T1000 (cell line): ENCODE measurements at places on chromosomes 5 and 9.

GRCh38 chr5:176817841-176818377 lies 7.5 kb downstream of the UNC5A start:
- no peak for DNase-seq

GRCh38 chr9:128456613-128457061 lies 831 bp downstream of the ODF2 start:
- peak; percentile 58 for DNase-seq

DNA sequence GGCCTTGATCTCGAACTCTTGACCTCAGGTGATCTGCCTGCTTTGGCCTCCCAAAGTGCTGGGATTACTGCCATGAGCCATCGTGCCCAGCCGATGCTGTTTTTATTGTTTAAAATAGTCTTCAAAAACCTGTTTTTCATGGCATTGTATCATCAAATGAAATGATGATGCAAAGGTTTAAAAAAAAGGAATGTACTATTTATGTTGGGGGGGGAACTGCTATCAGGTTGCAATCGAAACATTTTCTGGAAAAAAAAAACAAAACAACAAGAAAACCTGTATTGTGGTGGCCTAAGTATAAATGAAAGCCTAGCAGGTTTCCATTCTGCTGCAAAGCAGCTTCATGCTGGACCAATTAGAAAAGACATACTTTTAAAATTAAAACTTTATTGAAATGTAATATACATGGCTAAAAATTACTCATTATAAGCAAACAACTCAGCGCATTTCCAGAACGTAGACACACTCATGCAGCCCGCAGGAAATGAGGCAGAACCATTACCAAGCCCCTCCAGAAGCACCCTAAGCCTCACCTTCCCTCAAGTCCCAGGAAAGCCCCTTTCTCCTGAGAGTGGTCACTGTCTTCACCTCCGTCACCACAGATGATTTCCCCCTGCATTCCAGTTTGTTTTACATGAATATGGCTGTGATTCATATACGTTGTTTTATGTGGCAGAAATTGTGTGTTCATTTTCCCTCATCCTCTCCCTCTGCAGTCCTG lies 19.0 kb downstream of the GPR107 start:
- DNase-seq, result no peak

GRCh38 chr5:118873417-118873816 lies 114.9 kb downstream of the DTWD2 start:
- DNase-seq, result no peak

- no peak for DNase-seq
Measured at GRCh38 chr5:113203916-113204315, 227.3 kb downstream of the DCP2 start.

- no peak for DNase-seq
Measured at GRCh38 chr5:137192293-137192743, 306.8 kb downstream of the SPOCK1 start.

GRCh38 chr5:168159425-168159824 lies 132.0 kb upstream of the WWC1 start:
- DNase-seq, result no peak

GRCh38 chr9:77965445-77966123 lies 66.0 kb downstream of the GNAQ start:
- DNase-seq, result no peak

- no peak for DNase-seq
Measured at GRCh38 chr9:4530375-4530774, 40.1 kb downstream of the SLC1A1 start.

DNA sequence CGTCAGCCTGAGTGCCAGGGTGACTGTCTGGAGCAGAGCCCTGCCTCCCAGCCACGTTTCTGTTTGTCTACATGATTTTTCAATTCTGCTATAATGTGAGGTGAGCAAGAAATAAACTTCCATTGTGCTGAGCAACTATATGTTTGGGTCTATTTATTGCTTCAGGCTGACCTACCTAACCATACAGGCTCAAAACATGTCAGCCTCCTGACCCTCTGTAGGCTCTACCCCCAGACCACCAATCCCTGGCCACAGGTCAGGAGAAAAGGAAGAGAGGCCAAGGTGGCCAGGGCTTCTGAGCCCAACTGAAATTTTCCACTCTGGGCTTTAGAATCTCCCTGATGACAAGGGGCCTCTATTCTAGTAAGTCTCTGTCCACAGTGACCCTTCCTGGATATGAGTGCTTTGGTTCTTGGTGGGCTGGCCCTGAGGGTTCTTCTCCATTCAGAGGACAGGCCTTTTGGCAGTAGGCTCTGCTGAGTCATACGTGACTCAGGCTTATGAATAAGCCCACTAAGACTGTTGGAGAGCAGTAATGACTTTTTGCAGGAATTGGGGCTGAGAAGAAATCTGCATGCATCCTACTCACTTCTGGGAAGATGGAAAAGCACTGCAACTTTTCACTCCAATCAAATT lies 117.2 kb upstream of the TBCA start:
- DNase-seq, result peak; percentile 78

GRCh38 chr5:72694856-72695255 lies 121.6 kb upstream of the TNPO1 start:
- DNase-seq, result no peak

DNA sequence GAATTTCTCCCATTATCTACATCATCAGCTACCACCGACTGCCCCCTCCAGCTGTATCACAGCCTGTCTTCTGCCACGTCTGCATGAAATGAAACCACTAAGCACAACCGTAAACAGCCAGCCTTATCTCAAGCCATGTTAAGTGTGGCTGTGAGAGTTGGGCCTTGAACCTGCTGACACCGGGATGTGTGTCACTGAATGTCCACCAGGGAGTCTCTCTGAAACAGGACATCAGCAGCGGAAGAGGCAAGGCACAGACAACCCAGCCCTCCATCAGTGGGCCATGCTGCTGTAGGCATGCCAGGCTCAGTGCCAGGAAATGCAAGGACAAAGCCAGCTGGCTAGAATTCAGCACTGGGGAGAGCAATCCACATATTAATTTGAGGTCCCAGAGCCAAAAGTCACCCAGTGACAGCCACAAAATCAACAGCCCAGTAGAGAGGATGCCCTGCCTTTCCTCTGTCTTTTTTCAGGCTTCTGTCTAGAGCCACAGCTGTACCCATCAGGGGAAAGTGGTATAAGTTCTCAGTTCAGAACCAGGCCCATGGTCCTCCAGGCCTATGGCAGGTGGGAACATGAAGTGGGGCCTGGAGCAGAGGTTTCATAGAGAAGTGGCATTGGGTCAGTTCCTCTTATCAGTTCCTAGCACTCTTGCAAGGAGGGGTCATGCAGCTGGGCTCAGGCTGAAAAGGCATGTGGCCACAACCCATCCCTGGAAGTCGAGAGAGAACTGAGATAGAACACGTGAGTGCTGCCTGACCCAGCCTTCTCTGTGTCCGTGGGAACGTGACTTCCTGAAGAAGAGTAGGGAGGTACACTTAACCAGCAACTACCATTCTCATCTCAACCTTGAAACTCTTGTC lies 199.4 kb downstream of the ESM1 start:
- DNase-seq, result no peak

GRCh38 chr9:110835859-110836271 lies 167.3 kb downstream of the MUSK start:
- no peak for DNase-seq

GRCh38 chr9:120918931-120919842 lies 7.4 kb downstream of the TRAF1 start:
- DNase-seq, result no peak

DNA sequence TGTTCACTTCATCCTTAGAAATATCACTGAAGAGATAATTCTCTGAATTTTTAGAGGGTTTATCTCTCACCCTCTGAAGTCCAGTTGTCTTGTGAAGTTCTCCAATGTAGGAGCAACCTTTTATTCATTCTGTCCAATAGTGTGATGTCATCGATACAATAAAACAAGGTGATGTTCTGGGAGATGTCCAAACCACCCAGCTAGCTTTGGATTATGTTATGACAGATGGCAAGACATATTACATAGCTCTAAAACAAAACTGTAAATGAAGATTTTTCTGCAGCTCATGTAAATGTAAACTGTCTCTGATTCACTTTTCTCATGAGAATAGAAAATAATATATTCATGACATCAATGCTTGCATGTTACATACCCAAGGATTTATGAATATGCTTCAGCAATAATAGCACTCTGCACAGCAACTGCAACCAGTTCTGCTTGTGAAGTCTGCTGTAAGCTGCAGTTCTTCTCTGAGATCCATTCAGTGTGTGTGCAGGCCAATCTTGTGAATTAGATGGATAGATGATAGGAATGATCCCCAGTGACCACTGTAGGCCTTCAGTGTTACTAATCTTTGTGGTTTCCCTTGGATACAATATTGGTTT lies 172.6 kb upstream of the CDH12 start:
- DNase-seq, result no peak

GRCh38 chr9:120742951-120743416 lies 28.7 kb upstream of the MEGF9 start:
- no peak for DNase-seq

DNA sequence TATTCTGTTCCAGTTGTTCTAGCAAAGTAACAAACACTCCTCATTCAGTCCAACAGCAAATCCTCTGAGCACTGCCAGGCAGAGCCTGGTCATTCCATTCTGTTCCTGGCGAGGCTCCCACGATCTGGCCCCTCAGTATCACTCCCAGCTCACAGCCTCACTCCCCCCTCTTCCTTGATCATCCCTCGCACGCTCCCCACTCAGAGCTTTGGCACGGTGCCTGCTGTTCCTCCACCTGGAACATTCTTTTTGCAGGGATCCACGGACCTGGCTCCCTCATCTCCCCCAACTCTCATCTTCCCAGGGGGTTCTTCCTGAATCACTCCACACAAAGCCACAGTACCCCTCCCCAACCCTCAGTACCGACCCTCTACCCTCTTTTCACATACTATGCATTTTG lies 192.3 kb downstream of the ATPSCKMT start:
- DNase-seq, result no peak

- peak; percentile 73 for DNase-seq
Measured at GRCh38 chr5:10555277-10555684, 8.6 kb upstream of the ANKRD33B start.

- no peak for DNase-seq
Measured at GRCh38 chr9:136671646-136672430, 9.1 kb downstream of the EGFL7 start.

GRCh38 chr5:153275695-153276094 lies 214.8 kb upstream of the GRIA1 start:
- no peak for DNase-seq

DNA sequence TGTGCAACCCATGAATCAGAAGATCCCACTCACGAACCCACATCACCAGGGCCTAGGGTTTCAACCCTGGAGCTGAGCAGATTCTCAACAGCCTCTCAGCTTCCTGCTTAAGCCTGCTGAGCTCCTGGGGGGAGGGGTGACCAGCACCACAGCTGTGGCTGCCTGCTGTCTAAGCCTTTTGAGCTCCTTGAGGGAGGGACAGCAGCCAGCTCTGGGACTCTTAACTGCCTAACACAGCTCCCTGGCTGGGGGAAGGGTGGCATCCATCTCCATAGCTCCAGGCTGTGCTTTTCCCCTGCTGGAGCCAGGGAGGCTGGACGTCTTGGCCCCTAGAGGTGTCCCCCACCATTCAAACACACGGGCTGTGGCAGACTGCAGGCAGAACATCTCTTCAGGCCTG lies 250.3 kb downstream of the DMAC1 start:
- DNase-seq, result no peak

DNA sequence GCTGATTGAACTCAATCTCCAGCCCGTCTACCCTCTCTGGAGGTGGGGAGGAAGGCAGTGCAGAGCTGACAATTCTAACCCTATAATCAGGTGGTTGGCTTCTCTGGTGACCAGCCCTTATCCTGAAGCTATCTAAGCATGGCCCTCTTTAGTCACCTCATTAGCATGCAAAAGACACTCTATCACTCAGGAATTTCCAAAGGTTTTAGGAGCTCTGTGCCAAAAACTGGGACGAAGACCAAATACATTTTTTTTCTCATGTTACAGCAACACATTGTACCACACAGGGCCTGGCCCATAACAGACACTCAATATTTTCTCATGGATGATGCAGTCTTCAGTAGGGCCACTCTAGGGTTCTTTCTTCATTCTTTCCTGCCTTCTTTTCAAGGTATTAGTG lies 118.8 kb upstream of the VLDLR start:
- DNase-seq, result no peak

- DNase-seq, result no peak
Measured at GRCh38 chr5:132461569-132462070, 29.0 kb downstream of the IRF1 start.

- no peak for DNase-seq
Measured at GRCh38 chr9:74960561-74960960, 7.8 kb upstream of the C9orf40 start.

GRCh38 chr9:5265939-5266338 lies 34.7 kb downstream of the INSL4 start:
- no peak for DNase-seq

GRCh38 chr9:137945581-137945980 lies 68.0 kb downstream of the CACNA1B start:
- DNase-seq, result no peak

DNA sequence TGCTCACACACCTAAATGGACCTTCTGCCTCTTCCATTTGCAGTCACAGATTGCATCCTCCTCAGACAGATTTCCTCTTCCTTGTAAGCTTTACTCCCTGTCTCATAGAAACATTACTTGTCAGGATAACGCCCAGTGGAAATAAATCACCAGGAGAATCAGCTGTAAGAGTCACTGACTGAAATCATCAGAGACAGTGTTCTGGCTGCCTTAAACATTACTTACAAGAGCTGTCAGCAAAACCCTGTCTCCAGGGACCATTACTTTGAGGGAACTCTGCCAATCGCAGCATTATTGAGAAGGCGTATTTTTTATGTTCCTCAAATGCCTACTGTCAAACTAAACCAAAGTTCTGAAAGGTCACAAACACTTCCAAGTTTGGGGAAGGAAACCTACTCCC lies 5.9 kb downstream of the DPYSL3 start:
- peak; percentile 5 for DNase-seq

GRCh38 chr5:116453988-116454411 lies 120.6 kb downstream of the SEMA6A start:
- DNase-seq, result no peak

- no peak for DNase-seq
Measured at GRCh38 chr5:151496041-151496484, 48.7 kb downstream of the SLC36A1 start.

DNA sequence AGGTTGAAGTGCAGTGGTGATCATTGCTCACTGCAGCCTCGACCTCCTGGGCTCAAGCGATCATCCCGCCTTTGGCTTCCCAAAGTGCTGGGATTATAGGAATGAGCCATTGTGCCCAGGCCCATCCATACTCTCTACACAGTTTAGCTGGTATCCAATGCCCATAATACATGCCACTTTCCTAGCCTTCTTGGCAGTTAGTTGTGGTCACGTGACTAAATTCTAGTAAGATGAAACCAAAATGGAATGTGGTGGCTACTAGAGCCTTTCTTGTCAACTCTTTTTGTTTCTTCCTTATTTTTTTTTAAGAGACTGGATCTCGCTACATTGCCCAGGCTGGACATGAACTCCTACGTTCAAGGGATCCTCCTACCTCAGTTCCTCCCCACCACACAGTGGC lies 15.3 kb upstream of the KIF27 start:
- no peak for DNase-seq

- DNase-seq, result no peak
Measured at GRCh38 chr5:151497391-151498002, 50.1 kb downstream of the SLC36A1 start.

DNA sequence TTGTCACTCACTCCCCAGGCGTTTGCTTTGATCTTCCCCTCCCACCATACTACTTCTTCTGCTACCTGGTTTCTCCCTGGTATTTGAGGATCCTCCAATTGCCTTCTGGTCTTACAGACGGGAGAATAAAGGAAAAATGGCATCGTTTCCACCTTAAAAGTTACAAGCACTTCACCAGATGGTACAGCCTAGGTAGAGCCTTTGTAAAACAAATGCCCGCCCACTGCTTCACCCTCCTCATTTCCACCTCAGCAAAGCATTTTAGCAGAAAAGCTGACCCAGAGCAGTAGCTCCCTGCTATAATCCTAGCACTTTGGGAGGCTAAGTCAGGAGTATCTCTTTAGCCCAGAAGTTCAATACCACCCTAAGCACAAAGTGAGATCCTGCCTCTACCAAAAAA lies 5.1 kb upstream of the ANXA2R start:
- DNase-seq, result no peak
